Activated CD4-positive, alpha-beta T cell treated with anti-CD3 and anti-CD28 coated beads, Interleukin-2, amount 10 ng/mL, durations not matched to agents 7 days and 5 days (primary cell): ENCODE measurements at places on chromosomes 2 and 18. TPM values are rescaled to one million over a fixed set of nuclear protein-coding genes. Genes with fewer than 3 reads are reported as not detected.
A peak's percentile ranks its signal among the peaks of the same experiment; 100 is the strongest.

KRTCAP3 gene
- total RNA-seq, result 7.1 TPM

ABCG8 gene
- not detected for total RNA-seq

XDH gene
- 0.15 TPM for total RNA-seq

ARHGAP15 gene
- 197 TPM for total RNA-seq

FBLN7 gene
- 7.9 TPM for total RNA-seq

DNA sequence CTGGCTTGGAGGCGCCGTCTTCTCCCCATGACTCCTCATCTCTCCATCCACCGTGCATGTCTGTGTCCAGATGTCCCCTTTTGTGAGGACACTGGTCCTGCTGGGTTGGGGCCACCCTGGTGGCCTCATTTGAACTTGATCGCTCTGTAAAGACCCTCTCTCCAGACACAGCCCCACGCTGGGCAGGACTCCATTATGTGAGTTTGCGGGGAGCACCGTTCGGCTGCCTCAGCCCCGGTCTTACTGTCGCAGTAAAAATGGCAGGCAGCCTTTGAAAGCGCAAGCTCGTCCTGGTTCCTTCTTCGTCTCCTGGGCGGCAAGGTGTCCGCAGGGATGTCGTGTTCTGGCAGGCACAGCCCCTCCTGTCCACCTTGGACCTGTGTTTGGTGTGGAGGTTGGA lies 17.7 kb downstream of the NFATC1 start:
- DNase-seq, result no peak

- DNase-seq, result no peak
Measured at GRCh38 chr18:58364876-58365528, 263.9 kb downstream of the ALPK2 start.

DNA sequence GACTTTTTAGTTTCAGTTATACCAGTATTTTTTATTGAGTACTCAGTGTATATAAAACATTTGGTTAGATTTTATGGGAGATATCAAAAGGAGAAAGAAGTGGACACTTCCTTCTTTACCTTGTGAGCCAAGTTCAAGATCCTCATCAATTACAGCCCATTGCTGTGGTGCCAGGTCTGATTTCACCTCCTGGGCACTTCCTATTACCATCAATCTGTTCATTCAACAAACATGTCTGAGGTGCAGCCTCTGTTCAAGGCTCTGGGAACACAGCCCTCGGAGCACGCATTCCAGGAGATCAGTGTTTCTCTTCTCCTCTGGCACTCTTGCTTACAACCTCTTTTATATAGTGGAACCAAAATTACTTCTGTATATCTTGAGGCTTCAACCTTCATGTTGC lies 171.4 kb upstream of the ALPP start:
- DNase-seq, result no peak

DNA sequence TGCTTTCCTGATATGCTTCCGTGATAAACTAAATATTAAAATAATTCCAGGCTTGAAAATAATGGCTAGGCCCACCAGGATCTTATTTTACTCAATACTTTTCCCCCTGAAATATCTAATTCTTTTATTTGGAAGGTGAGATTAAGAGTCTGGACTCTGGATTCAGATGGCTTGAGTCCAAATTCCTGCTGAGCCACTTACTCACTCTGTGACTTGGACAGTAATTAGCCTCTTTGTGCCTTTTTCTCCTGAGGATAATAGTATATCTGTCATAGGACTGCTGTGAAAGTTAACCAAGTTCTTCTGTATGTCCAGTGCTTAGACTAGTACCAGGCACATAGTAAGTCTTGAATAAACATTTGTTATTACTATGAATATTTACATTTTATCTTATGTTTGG lies 127.3 kb upstream of the ERBB4 start:
- DNase-seq, result no peak

- DNase-seq, result no peak
Measured at GRCh38 chr18:58967751-58968254, 103.1 kb downstream of the ZNF532 start.

DNA sequence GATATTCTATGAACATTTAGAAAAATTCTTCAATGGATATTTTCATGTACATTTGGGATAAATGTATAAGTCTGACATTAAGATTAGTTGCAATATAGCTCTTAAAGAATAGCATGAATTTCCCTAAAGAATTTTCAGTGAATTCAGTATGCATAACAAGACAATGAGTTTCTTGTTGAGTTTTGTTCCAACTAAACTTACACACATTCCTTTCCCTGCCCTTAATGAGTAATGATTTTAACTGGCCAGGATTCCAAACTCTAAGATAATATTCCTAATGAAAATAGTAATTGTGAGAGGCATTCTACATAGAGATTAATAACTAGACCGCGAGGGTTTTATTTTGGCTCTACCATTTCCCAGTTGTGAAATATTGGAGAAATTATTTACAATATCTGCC lies 390.3 kb upstream of the GALNT5 start:
- no peak for DNase-seq

DNA sequence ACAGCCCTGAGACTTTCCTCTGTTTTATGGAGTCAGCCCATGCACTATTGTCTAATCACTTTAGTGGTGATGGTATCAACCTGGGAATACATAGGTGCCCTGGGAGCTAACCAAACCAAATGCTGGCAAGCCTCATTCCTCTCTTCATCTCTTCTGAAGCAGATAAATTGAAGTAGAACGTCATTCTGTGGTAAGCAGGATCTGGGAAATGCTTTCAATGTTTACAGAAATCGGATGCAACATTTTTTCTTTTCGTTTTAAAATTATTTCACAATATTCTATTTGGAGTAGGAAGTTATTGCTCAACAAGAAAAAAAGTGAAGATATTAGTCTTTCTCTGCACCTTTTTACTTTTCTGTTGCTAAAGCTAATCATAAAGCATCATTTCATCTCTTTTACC lies 114.2 kb downstream of the RBMS1 start:
- DNase-seq, result no peak

GRCh38 chr18:48864876-48865275 lies 85.9 kb downstream of the SMAD7 start:
- DNase-seq, result no peak

DNA sequence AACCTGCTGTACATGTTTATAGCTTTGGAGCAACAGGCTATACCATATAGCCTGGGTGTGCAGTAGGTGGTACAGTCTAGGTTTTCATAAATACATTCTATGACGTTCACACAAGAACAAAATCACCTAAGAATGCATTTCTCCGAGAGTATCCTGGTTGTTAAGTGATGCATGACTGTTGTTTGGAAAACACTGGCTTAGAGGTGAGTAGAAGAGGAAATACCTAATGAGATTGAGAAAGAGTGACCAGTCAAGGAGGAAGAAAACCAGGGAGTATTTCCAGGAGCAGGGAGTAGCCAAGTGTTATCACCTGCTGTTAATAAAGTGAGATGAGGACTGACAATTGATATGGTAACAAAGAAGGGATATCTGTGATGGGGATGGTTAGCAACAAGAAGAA lies 2.9 kb upstream of the ZNF892 start:
- no peak for DNase-seq

DNA sequence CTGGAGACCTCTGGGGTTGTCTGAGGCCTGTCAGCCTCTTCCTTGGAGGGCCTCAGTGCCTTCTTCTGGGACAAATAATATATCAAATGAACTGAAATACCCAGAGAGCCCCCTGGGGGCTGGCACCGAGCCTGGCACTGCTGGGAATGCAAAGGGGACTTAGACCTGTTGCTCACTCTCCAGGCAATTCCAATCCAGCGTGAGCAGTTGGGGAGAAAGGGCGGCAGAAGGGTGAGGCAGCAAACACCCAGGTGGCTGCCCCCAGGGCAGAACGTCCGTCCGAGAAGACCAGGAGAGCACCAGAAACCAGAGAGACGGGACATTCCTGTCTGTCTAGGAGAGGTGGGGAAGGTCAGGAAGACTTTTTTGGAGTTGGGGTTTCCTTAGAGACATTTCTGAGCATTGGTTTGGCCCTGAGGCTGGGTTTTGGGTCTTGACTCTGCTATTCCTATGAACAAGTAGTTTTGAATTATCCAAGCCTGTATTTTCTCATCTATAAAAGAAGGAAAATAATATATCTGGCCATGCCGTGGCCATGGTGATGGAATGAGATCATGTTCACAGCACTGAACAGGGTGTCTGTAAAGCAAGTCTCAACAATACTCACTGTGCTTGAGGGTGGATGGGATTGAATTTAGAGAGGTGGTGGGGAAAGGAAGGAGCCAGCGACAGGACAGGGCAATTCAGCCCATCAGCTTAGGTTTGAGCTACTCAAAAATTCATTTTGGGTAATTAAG lies 44.3 kb upstream of the ZBTB7C start:
- no peak for DNase-seq

DNA sequence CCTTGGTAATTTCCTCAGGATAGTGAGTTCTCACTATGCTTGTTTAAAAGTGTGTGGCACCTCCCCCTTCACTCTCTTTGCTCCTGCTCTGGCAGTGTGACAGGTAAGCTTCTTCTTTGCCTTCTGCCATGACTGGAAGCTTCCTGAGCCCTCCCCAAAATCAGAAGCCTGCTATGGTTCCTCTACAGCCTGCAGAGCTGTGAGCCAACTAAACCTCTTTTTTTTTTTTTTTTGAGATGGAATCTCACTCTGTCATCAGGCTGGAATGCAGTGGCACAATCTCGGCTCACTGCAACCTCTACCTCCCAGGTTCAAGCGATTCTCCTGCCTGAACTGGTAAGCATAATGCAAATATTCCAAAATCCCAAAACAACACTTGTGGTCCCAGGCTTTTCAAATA lies 80.0 kb downstream of the SOWAHC start:
- DNase-seq, result no peak

GRCh38 chr18:46398625-46399024 lies 258.4 kb downstream of the LOXHD1 start:
- DNase-seq, result no peak

GRCh38 chr2:205903549-205904129 lies 182.3 kb downstream of the INO80D start:
- DNase-seq, result peak; percentile 11

DNA sequence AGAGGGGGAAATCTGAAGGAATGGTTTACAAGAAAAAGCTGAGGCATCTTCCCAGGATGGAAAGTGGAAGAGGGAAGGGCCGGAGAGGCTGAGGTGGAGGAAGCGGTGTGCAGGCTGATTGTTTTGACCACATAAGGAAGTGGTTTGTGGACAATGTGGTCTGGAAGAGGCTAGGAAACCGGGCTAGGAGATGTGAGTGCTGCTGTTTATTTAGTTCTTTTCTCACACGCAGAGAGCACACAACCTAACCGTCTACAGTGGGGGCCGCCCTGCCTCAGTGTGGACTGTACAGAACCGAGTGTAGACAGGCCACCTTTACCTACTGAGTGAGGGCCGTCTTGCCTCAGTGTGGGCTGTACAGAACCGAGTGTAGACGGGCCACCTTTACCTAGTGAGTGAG lies 251.7 kb upstream of the PXDN start:
- peak; percentile 50 for DNase-seq

- DNase-seq, result no peak
Measured at GRCh38 chr2:149832324-149832723, 244.7 kb upstream of the MMADHC start.

DNA sequence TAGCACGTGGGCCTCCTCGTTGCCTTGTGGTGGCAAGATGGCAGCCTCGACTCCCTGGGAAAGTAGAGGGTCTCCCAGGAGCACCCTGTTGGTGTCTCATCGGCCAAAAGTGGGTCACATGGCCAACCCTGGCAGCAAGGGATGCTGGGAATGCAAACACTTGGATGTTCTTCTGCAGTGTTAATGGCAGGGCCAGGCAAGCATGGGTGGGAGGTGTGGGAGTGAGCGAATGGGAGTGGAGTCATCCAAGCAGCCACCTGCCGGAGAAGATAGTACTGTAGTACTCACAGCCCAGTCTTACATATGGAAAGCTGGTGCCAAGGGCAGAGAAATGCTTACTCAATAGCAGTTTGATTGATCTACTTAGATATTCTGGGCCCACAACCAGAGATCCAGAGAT lies 122.2 kb downstream of the INHBB start:
- DNase-seq, result no peak

DNA sequence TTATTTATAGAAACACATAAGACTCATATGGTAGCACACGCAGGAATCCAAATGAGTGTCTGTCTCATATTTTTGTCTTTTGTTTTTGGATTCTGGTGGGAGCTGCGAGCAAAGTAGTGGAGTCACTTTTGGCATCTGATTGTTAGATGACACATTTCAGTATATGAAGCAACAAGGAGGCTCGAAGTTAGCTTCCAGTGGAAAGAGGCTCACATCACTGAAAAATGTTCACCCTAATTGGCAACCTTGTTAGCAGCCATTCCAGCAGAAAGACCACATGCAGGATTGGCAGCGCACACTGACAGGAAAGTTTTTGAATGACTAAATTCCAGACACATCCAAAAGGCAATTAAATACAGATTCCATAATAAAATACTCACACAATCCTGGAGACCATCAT lies 87.4 kb downstream of the MYT1L start:
- DNase-seq, result no peak

- DNase-seq, result no peak
Measured at GRCh38 chr2:239775623-239776435, 249.3 kb downstream of the NDUFA10 start.

- peak; percentile 63 for DNase-seq
Measured at GRCh38 chr2:175180701-175181103, 808 bp downstream of the ATP5MC3 start.

DNA sequence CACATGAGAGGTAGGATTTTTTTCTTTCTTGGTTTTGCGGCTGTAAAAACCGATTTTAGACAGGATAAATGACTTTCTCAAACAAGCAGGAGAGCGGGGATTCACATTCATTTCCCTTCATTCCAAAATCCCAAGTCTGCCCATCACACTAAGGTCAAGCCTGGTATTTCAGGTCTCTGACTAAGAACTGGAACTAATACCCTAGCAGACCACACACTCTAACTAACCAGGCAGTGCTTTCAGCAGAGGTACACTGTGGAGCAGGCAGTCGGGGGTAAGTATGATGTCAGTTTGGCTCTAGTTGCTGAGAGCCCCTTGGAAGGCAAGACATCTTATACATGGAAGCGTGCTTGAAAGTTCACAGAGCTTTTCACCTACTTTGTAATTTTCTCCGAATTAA lies 128.1 kb upstream of the LHCGR start:
- DNase-seq, result no peak

- no peak for DNase-seq
Measured at GRCh38 chr2:146270618-146271017, 1574.2 kb upstream of the ACVR2A start.

GRCh38 chr2:11955314-11955713 lies 208.9 kb downstream of the LPIN1 start:
- no peak for DNase-seq

DNA sequence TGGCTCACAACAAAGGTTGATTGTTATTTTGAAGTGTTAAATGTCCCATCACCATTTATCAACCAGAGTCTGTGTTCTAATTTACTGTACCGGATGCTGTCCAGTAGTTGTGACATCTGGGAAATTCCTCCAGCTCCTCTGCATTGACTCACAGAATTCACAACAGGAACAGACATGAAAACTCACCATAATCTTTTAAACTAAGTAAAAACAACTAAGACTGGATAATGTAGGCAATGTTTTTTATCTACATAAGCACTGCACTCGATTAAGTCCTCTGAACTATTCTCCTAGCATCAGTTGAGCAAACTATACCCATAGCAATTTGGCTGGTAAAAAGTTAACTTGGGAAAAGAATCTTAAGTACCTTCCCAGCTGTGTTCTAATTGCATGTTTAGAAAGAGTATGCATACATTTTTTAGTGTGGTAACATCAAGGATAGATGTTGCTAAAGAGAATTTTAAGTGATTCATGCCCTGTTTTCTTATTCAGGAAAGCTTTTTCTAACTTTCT lies 42.9 kb upstream of the MYO1B start:
- DNase-seq, result no peak

GRCh38 chr18:24177499-24178133 lies 38.8 kb downstream of the CABYR start:
- no peak for DNase-seq
